Hepatocyte (in vitro differentiated cells): ENCODE measurements at places on chromosomes 2 and 18. TPM values are rescaled to one million over a fixed set of nuclear protein-coding genes. Genes with fewer than 3 reads are reported as not detected.

ANKRD30B gene
- not detected in 2 replicates for total RNA-seq

MRPL30 gene
- total RNA-seq, result 36.6 TPM in 2 replicates

DUSP19 gene
- total RNA-seq, result 3.3 and 4.7 TPM in 2 replicates

PRSS56 gene
- not detected in 2 replicates for total RNA-seq

ZNF396 gene
- total RNA-seq, result 1.8 and 2.0 TPM in 2 replicates

IL36G gene
- 0.20 TPM in 1 of 2 replicates, not detected in the other for total RNA-seq

OTOS gene
- 0.50 TPM in 1 of 2 replicates, not detected in the other for total RNA-seq

PSMA8 gene
- not detected in 2 replicates for total RNA-seq

CHRNG gene
- not detected in 2 replicates for total RNA-seq

POMC gene
- 3.5 and 6.0 TPM in 2 replicates for total RNA-seq

LINC00305 gene
- total RNA-seq, result 0.30 and 0.32 TPM in 2 replicates

LAMA3 gene
- 52.1 and 63.3 TPM in 2 replicates for total RNA-seq

HDLBP gene
- 393 and 437 TPM in 2 replicates for total RNA-seq

CRACDL gene
- total RNA-seq, result 0.40 and 0.47 TPM in 2 replicates

SLC4A5 gene
- total RNA-seq, result 0.36 and 1.5 TPM in 2 replicates

DNER gene
- 0.37 and 0.48 TPM in 2 replicates for total RNA-seq

LOXHD1 gene
- total RNA-seq, result not detected in 2 replicates

- H3K4me1 ChIP-seq, result peaks cover 49% of the 10 kb centered on the region
- DNase-seq, result no peak
- no peaks in the 10 kb centered on the region for H3K27me3 ChIP-seq
- H3K4me3 ChIP-seq, result no peak overlapping the region
Observed at GRCh38 chr2:237205043-237205541, 119.4 kb downstream of the COPS8 start.

DNA sequence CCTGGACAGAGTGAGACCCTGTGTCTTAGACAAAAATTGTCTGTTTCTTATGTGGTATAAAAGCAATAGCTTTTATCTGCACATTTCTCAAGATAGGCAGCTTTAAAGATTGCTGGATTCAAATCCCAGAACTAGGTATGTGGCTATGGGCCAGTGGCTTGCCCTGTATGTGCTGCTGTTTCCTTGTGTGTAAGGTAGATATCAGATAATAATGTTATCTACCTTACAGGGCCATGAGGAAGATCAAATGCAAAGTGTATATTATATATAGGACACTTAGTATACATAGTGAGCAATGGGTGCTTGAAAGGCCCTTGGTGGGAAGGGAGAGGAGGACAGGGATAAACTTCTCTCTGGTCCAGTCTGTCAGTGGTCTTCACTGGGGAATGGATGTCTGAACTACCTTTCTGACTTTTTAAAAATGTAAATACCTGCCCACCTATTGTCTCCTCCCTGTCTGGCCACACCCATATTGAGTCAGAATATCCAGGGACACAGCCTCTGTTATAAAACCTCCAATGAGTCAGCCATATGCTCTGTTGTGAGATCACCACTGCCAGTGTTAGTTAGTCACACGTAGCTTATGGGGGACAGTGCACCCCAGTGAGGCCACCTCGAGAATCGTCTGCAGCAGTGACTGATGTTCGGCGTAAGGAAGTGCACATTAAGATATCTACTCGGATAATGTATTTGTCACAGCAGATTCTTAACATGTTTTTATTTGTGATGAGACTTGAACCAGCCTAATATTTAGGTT lies 383.4 kb downstream of the PTPRM start:
- H3K27me3 ChIP-seq, result no peaks in the 10 kb centered on the region
- H3K4me3 ChIP-seq, result no peak overlapping the region
- H3K27ac ChIP-seq, result peak overlapping the region; percentile 59
- no peaks in the 10 kb centered on the region for H3K36me3 ChIP-seq

DNA sequence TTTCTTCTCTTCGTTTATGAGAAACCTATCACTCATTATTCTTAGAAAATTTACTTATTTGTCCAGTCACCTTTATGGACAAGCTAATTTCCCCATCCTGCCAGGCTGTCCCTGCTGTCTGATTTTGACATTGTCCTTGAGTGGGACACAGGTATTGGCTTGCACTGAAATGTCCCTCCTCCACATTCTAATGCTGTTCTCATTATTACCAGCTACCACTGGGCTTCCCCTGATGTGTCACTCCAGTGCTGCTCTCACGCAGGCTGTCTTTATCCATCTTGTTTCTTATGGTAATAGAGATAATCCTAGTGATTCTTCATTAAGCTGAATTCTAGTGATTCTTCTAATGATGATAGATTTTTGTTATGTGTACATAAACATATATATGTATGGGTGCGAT lies 48.1 kb upstream of the RBMS1 start:
- no peak overlapping the region for H3K27ac ChIP-seq
- H3K4me3 ChIP-seq, result no peak overlapping the region
- no peak for DNase-seq
- no peaks in the 10 kb centered on the region for H3K27me3 ChIP-seq
- H3K36me3 ChIP-seq, result no peaks in the 10 kb centered on the region
- H3K4me1 ChIP-seq, result no peaks in the 10 kb centered on the region

- peak; percentile 26 for DNase-seq
- no peak overlapping the region for H3K4me3 ChIP-seq
- no peaks in the 10 kb centered on the region for H3K27me3 ChIP-seq
Observed at GRCh38 chr2:134218930-134219658, 34.8 kb upstream of the MGAT5 start.

GRCh38 chr2:30915486-30915885 lies 108.2 kb upstream of the CAPN13 start:
- H3K36me3 ChIP-seq, result no peaks in the 10 kb centered on the region
- no peaks in the 10 kb centered on the region for H3K27me3 ChIP-seq
- H3K4me3 ChIP-seq, result no peak overlapping the region
- DNase-seq, result peak; percentile 66
- H3K4me1 ChIP-seq, result no peaks in the 10 kb centered on the region

DNA sequence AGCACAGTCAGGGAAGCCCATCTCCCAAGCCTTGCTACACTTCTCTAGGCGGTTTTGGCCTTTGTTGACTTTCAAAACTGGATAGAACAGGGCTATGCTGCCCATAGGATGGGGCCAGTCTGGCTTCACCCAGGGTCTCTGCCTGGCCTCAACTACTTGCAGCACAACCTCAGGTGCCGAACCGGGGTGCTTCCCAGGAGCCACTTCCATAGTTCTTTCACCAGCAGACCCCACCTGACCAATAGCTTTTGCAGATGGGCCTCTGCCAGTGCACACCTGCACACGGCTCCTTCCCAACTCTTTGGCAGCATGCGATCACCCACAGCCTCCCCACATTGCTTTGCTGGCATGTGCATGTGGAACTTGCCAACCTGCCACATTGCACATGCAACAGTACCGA lies 331.6 kb downstream of the CPS1 start:
- H3K27ac ChIP-seq, result no peak overlapping the region
- no peak overlapping the region for H3K4me3 ChIP-seq
- no peaks in the 10 kb centered on the region for H3K27me3 ChIP-seq
- no peak for DNase-seq
- no peaks in the 10 kb centered on the region for H3K4me1 ChIP-seq

GRCh38 chr2:43034921-43035320 lies 191.5 kb downstream of the ZFP36L2 start:
- peaks cover 41% of the 10 kb centered on the region for H3K4me1 ChIP-seq
- H3K27ac ChIP-seq, result no peak overlapping the region
- no peaks in the 10 kb centered on the region for H3K27me3 ChIP-seq
- H3K4me3 ChIP-seq, result no peak overlapping the region
- no peak for DNase-seq

- no peak for DNase-seq
- H3K4me3 ChIP-seq, result no peak overlapping the region
- no peaks in the 10 kb centered on the region for H3K4me1 ChIP-seq
- H3K36me3 ChIP-seq, result no peaks in the 10 kb centered on the region
Observed at GRCh38 chr2:31004257-31004656, 134.0 kb downstream of the GALNT14 start.

DNA sequence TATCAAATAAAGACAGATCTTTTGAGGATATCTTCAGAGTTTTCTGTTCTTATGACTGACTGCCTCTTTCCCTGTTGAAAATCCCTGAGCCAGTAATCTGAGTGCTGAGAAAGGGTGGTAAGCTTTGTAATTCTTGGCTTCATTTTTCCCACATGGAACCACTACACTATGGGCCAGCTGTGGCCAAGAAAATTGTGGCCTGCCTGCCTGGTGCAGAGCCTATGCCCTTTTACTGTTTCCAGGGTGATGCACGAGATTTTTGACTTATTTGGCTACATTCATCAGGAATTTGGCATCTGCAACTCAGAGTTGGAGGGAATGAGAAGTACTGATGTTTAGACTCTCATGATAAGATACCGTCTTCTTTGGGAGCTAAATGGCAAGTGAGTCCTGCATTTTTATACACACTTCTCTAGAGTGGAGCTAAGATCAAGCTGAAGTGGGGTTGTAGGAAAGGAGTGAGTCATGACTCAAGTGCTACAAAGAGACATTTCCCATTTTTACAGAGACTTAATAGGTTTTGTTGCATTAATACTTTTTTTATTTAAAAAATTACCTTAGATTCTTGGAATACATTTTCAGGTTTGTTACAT lies 328.2 kb upstream of the CDH7 start:
- DNase-seq, result no peak
- no peaks in the 10 kb centered on the region for H3K4me1 ChIP-seq
- H3K4me3 ChIP-seq, result no peak overlapping the region
- no peaks in the 10 kb centered on the region for H3K27me3 ChIP-seq
- H3K27ac ChIP-seq, result no peak overlapping the region

- peaks cover 27% of the 10 kb centered on the region for H3K4me1 ChIP-seq
- H3K27ac ChIP-seq, result peak overlapping the region; percentile 75
- no peak for DNase-seq
Observed at GRCh38 chr18:45015788-45016128, 335.1 kb downstream of the SETBP1 start.

DNA sequence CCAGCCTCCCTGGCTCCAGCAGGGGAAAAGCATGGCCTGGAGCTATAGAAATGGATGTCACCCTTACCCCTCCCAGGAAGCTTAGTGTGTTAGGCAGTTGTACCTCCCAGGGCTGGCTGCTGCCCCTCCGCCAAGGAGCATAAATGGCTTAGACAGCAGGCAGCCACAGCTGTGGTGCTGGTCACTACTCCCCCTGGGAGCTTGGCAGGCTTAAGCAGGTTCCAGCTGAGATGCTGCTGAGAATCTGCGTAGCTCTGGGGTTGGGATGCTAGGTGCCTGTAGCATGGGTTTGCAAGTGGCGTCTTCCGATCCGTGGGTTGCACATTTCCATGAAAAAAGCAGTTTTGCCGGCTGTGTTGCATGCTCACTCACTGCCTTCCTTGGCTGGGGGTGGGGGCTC lies 369.7 kb downstream of the CTNNA2 start:
- no peak for DNase-seq
- H3K27ac ChIP-seq, result no peak overlapping the region
- no peaks in the 10 kb centered on the region for H3K27me3 ChIP-seq
- H3K4me3 ChIP-seq, result no peak overlapping the region
- no peaks in the 10 kb centered on the region for H3K36me3 ChIP-seq
- no peaks in the 10 kb centered on the region for H3K4me1 ChIP-seq

- DNase-seq, result no peak
- H3K27me3 ChIP-seq, result no peaks in the 10 kb centered on the region
- peak overlapping the region; percentile 99 for H3K27ac ChIP-seq
- peaks cover 47% of the 10 kb centered on the region for H3K4me1 ChIP-seq
- peak overlapping the region; percentile 81 for H3K4me3 ChIP-seq
Observed at GRCh38 chr2:20349513-20349921, 1.1 kb downstream of the PUM2 start.

GRCh38 chr2:58922245-58922644 lies 681.1 kb upstream of the FANCL start:
- no peak for DNase-seq
- no peaks in the 10 kb centered on the region for H3K4me1 ChIP-seq
- H3K4me3 ChIP-seq, result no peak overlapping the region
- H3K36me3 ChIP-seq, result no peaks in the 10 kb centered on the region
- H3K27me3 ChIP-seq, result no peaks in the 10 kb centered on the region

DNA sequence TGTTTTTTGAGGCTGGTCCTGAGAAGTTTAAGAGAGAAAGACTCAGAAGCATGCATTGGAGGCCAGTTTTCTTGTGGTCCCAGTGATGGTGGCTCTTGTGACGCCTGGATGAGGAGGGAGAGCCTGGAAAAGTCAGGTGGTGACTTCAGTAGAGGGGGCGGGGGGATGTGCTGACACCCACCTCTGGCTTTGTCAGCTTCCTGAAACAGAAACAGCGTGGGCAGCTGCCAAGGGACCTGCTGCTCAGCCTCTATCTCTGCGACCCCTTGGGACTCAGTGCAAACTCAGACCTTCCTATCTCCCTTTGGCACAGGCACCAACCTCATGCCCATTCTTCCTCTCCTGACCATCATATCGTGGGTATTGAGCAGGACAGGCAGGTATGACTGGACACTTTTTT lies 6.4 kb downstream of the TGFBRAP1 start:
- peaks cover 14% of the 10 kb centered on the region for H3K4me1 ChIP-seq
- no peak overlapping the region for H3K4me3 ChIP-seq
- no peak for DNase-seq
- H3K27ac ChIP-seq, result no peak overlapping the region

DNA sequence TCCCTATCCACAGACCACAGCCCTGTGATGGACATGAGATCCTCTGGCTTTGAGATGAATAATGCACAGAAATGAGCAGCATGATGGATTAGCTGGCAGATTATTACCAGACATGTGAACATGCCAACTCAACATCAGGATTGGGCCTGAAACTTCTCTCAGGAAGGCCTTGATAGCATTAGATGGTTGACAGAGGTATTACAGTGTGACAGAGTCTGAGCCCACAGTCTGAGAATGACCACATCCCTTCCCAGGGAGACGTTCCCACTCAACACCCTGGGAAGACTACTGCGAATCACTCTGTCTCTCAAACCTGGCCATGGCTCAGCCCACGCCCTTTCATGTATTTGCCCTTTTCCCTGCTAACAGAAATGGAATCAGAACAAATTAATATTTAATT lies 66.9 kb downstream of the BCL11A start:
- no peaks in the 10 kb centered on the region for H3K36me3 ChIP-seq
- DNase-seq, result no peak
- H3K4me1 ChIP-seq, result peaks cover 33% of the 10 kb centered on the region
- no peak overlapping the region for H3K27ac ChIP-seq
- H3K4me3 ChIP-seq, result no peak overlapping the region

DNA sequence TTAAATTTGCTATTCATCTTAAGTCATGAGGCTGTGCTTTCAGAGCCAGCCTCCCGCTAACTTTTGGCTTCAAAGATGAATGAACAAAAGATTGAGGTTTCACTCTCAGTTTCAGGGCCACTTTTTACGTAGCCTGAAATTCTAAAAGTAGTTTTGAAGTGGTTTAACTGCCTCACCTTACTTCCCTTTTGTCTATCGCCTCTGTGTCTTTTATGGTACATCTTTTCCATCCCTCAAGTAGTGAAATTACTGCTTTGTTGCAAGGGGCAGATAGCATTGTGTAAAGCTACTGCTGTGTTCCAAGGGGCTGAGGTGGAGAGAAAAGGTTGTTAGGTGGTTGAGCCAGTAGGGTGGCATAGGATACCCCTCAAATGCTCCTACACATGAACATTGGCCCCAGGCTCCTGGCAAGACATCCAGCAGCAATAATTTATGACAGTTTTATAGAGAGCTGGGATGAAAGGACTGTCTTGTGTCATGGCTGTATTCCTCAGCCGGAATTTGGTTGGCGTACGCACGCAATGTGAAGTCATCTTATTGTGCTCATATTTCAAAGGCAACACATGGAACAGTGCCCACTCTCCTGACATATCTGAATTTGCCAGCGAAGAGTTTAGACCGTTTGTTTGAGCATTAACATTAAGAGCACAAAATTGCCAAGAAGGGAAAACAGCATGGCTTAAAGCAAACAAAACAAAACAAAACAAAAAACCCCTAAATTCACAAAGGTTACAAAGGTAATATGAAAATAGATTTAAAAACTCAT lies 32.2 kb downstream of the QPCT start:
- peak overlapping the region; percentile 76 for H3K27ac ChIP-seq
- no peaks in the 10 kb centered on the region for H3K4me1 ChIP-seq
- no peaks in the 10 kb centered on the region for H3K27me3 ChIP-seq
- H3K36me3 ChIP-seq, result no peaks in the 10 kb centered on the region

GRCh38 chr2:238027591-238028415 lies 33.0 kb upstream of the SCLY start:
- H3K4me1 ChIP-seq, result no peaks in the 10 kb centered on the region
- H3K27me3 ChIP-seq, result no peaks in the 10 kb centered on the region
- no peak overlapping the region for H3K27ac ChIP-seq
- DNase-seq, result no peak
